ENCODE measurements at places on chromosomes 5 and 9.

DNA sequence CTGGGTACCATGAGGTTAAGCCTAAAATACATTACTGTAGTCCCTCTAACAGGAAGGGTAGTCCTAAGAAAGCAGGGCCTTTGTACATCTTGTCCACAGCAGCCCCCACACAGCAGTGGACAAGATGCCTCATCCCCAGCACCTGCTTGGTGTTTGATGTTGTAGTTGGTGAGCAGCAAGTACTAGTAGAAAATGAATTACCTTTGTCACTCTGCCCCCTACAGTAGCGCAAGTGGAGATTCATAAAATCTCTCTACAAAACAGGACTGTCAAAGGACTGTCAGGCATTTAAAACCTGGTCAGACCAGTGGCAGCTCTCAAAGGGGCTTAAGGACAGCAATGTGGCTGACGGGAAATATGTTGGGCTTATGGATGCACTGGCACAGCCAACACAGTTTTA is 122.5 kb downstream of the TMEM174 start:
- DNase-seq, result no peak

- no peak for DNase-seq
Measured at GRCh38 chr9:35333551-35333950, 156.4 kb upstream of the RUSC2 start.

- no peak for DNase-seq
Measured at GRCh38 chr5:181221105-181221791, 1.8 kb upstream of the TRIM41 start.

DNA sequence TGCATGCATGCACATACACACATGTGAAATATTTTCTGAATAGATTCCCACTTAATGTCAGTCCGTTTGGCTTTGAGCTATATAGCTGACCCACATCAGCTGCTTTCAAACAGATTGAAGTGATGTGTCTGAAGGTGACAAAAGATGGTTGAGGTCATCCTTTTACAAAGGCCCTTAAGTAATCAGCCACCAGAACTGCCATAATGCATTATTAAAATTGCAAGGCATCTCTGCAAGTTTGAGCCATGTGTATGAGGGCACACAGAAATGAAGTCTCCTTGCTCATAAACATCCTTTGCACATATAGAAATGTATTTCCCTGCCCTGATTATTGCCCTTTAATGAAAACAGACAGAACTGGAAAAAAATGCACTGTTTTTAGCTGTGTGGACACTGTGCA is 1043.0 kb upstream of the C9orf72 start:
- DNase-seq, result no peak

DNA sequence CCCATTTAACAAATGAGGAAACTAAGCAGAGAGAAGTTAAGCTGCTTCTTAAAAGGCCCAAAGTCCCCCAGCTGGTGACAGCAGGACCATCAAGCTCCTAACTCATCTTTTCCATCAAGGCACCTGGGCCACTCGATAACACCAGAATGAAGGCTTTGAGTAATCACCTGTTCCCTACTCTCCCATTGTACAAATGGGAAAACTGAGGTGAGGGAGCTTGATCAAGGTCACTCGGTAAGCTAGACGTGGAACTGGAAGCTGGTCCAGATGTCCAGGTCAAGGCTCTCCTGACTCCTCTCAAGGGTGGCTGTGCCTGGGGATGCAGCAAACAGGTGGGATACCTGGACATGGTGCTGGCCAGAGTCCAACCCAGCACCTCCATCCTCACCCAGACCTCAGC is 90.6 kb upstream of the SHB start:
- no peak for DNase-seq

DNA sequence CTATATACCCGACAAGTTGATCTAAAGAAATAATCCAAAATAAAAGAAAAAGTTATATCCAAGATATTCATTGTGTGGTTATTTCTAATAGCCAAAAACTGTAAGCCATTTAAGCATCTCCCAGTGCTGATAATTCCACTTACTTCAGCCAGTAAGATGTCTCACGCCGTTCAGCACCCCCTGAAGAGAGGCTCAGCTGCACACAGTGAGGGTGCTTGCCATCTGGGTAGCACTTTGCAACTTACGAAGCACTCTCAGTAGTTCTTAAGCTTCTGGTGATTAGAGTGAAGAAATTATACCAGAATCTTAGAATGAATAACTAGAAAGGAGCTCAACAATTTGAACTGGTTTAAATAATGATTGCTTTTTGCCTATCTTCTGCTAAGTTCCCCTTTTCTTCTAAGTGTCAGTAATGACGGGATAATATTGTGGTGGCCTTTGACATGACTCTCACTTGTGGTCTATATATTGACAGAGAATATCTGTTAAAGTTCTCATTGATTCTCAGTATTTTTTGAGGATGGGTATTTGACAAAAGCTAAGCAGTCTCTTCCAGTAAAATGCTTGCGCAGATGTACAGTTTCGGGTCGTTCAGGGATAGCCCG is 26.2 kb upstream of the LTC4S start:
- no peak for DNase-seq

GRCh38 chr5:141872496-141873356 is 5.5 kb downstream of the PCDH1 start:
- no peak for DNase-seq

DNA sequence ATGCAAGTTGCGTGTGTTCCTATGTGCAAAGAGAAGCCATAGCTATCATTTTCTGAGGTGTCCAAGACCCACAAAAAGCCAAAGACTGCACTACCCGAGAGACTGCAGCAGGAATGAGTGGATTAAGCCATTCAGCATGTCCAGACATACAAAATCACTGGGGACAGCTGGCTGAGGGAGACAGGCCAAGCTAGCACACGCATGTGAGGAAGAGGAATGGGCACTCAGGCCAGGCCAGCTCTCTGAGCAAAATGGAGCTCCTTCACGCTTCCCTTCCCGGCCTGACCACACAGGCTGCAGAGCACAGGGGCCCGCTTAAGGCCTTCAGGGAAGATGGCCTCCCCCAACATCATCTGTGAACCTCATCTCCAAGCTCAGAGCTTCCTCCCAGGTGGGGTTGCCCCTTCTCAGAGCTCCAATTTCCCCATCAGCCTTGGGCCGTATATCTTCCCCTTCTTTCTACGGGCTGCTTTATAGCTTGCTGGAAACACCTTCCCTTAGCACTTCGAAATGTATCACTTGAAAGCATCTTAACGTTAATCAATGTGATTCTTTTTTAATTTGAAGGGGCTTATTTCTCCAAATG is 8.4 kb downstream of the DCANP1 start:
- no peak for DNase-seq

GRCh38 chr5:68196876-68197275 is 18.7 kb upstream of the PIK3R1 start:
- no peak for DNase-seq

DNA sequence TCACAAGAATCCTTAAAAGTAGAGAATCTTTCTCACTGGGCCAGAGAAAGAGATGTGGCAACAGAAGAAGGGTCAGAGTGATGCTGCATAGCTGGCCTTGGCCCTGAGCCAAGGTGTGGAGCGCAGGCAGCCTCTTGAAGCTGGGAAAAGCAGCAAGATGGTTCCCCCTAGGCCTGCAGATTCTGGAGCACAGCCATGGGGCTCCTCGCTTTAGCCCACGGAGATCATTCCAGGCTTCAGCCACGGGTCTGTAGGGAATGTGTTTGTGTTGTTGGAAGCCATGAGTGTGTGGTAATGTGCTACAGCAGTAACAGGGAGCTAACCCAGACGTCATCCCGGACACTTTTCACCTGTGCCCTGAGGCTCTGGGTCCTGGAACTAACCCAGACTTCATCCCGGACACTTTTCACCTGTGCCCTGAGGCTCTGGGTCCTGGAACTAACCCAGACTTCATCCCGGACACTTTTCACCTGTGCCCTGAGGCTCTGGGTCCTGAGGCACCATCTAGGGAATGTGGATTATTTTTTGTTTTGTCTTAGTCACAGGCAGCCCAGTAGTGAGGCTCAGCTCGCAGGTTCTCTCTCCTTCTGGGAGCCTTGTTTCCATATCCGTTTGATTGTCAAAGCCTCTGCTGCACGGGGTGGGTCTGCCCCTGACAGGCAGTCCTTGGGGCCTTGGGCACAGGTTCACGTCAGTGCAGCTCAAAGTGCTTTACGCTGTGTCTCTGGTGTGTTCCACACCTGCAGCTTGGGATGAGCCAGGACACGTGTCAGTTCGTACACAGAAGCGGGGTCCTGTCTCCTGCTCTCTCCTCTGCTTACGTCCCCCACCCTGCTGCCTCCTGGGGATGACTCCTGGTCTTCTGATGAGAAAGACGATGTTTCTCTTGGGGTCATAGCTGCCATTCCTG is 56.3 kb upstream of the EXOC3 start:
- DNase-seq, result no peak

DNA sequence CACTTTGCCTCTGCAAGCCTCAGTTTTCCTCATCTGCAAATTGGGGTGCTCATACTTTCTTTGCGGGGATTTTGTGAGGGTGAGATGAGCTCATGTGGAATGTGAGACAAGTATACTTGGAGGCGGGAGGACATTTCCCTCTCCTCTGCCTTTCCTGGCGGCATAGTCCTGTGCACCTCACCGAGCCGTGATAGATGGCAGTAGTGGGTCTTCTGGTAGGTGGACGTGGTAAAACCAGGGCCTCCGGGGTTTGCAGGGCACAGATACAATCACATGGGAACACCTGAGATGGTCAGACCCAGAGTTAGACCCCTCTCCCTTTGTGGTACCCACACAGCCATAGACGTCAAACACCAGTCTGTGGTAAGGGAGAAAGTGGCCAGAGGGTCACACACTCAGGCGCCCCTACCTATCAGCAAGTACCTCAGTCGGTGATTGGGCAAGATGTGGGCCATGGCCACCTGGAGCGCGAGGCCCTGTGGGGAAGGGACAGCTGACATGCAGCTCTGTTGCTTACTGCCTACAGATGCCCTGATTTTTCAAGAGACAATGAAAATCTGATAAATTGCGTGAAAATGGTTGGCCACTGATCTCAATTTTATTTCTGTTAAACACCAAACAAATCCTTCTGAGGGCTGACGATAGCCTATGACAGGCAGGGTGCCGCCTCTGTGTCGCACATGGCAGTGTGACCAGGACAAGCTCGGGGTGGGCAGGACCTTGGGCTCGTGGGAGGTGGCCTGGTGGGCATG is 9.9 kb downstream of the ERGIC1 start:
- DNase-seq, result no peak

GRCh38 chr9:130713286-130713960 is 19.8 kb downstream of the EXOSC2 start:
- no peak for DNase-seq

DNA sequence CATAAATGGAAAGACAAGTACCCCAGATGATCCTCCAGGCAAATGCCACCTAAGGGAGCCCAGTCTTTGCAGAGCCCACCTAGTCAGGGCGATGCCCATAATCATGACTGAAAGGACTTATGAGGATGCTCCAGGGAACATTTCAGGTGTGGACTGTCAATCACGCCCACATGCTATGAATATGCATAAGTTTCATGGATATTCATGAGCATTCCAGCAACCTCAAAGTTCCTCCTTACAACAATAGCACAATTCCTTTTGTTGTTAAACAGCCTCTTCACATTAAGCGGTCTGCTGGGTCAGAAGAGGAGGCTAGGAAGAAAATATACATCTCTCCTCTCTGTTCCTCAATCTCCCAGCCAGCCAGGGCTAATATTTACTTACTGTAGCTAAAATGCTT is 161.6 kb downstream of the C5orf15 start:
- no peak for DNase-seq

GRCh38 chr5:176388003-176388443 is 375 bp downstream of the NOP16 start:
- no peak for DNase-seq

- DNase-seq, result no peak
Measured at GRCh38 chr9:90219548-90220118, 423.0 kb downstream of the DIRAS2 start.

GRCh38 chr9:113966394-113966793 is 90.3 kb downstream of the ZNF618 start:
- DNase-seq, result no peak

DNA sequence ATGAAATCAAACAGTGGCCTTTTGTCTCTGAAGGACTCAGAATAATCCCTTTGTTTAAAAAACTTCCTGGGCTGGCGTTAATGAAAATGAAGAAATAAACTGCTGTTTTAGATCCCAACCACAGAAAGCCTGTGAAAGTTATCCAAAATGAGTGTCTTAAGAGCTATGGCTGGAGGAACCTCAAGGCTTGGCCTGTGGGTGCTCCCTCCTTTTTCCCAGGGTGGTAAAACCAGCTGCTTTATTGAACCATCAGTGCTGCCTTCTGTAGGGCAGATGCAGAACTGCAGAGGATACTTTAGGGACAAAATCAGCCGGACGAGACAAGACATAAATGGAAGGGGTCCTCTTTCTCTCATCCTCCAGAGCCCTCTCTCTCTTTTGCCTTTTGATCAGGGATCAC is 100.9 kb downstream of the SMARCA2 start:
- no peak for DNase-seq

DNA sequence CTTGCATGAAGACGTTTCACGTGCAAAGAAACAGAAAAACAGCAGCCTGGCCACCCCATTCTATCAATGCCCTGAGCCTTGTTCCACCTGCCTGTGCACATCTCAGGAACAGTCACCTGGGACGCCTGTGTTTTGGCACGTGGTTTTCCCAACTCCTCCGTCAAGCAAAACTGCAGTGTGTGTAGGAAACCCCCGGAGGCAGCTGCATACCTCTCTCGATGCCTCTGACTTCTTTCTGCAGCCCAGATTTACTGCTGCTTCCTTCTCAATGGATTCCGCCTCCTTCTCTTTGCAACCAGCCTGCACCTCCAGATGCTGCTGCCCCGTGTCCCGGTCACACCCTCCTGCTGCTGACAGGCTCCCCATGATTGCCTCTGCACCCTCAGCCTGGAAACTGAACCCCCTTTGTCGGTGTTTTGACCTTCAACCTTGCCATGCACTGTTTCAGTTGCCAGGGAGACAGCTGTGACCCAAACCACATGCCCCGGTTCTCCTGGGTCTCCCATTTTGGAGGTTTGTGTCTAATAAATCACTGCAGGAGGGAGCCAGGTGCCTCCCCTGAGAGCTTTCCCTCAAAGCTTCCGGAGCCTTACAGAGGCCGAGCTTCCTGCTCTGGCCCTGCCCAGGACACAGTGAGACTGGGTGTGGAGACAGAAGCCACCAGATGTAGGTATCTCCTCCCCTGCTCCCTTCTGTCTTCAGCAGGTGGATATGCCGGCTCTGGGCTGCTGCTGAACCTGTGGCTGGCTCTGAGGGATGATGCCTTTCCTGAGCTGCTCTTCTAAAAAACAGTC is 395.5 kb upstream of the IRX1 start:
- no peak for DNase-seq

- DNase-seq, result no peak
Measured at GRCh38 chr9:132141344-132141947, 20.4 kb upstream of the NTNG2 start.

GRCh38 chr5:179113143-179113530 is 53.0 kb downstream of the ZNF354C start:
- no peak for DNase-seq

- no peak for DNase-seq
Measured at GRCh38 chr5:122312591-122313406, 762 bp downstream of the SNCAIP start.

DNA sequence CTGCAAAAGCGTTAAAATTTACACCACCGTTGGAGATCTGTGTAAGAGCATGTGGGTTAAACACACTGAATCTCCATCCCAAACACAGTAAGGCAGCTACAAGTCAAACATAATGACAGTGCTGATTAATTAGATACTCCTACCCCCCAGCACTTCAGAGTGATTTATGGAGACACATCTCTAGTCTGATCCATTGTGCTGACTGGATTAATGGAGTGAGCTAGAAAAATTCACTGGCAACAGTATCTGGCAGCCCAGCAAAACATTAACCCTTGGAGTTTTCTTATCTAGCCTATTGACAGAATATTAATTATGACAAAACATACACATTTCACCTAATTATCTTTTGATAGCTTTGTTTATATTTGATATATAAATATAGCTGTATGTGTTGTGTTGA is 188.6 kb upstream of the ISL1 start:
- DNase-seq, result no peak
